ENCODE measurements at places on chromosomes 13 and 19.

DNA sequence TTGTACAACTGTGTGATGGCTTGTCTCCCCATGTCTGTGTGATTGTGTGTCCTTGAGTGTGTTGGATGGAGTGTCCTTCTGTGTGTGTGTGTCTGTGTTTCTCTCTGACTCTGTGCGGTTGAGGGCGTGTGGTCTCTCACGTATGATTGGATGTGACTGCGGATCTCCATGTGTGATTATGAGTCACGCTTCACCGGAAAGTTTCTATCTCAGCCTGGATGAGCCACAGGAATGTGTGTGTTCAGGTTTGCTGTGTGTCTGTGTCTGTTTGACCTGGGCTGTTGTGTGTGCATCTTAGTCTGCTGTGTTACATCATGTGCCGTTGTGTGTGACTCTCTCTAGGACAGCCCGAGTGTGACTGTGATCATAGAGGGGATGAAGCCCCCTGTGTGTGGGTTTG is 15.5 kb upstream of the ZNF835 start:
- no peak for DNase-seq

- no peak for DNase-seq
Observed at GRCh38 chr13:111282425-111282824, 38.0 kb upstream of the TEX29 start.

DNA sequence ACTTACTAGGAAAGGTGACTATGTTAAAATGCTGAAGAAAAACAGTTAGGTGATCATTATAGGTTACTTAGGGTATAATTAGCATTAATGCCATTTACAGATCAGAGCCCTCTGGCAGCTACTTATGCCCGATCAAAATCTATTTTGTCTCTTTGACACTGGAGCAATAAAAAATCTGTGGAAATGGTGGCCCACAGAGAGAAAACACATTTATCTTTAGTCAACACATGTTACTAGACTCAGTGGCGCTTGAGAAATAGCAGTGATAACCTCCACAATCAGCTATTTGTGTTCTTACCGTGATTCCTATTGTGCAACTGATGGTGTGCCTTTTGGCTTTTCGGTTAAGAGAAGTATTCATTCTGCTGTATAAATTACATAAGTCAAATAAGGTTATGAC is 1519.6 kb downstream of the PCDH9 start:
- no peak for DNase-seq

DNA sequence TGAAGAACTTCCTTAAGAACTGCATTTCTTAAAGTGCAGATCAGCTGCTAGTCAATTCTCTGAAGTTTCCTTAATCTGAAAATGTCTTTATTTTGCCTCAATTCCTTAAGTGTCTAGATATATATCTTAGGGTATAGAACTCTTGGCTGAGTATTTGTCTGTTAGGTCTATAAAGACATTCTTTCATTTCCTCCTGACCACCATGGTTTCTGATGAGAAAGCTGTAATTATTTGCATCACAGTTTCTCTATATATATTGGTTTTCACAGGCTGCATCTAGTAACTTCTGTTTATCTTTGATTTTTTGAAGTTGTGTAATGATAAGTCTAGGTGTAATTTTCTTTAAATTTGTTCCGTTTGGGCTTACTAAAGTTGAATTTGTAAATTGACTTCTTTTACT is 15.2 kb downstream of the NDFIP2 start:
- no peak for DNase-seq

DNA sequence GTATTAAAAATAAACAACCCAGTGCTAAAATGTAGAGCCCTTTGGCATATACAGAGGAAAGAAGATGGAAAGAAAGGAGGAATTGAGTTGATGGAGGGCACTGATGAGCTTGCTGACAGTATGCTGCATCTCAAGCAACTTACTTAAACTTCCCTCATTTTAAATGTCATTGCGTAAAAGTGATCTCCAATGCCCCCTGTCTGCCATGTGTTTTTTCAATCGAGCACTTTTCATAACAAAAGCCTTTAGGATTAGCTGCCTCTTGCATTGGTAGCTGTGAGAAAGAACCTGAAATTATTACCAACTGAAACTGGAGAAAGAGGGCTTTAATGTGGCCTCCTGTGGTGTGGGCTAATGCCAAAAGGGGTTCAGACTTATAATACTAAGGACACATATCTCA is 541.6 kb downstream of the SUCLA2 start:
- DNase-seq = no peak

DNA sequence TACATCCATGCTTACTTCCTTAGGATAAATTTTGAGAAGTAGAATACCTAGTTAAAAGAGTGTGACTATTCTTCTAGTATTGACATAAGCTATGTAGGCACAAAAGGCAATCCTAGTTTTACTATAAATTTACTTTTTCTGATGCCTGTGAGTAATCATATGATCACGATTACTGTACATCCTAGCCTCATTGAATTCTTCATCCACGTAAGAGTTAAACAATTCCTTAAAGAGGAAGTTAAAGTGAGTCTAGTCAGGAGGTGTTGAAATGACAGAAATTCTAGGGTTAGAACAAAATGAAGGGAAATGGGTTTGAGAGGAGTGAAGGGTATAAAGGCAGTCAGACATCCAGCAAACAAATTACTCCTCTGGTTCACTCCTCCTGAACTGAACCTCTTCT is at the start of gene ACOD1:
Gene ACOD1 (plus strand): TSS at position 363 of the 400 bp plus-strand sequence. CDS start 48 bp downstream, outside the sequence.
- DNase-seq = no peak

GRCh38 chr13:101915331-101915730 is 462.9 kb downstream of the ITGBL1 start:
- no peak for DNase-seq

- DNase-seq = no peak
Observed at GRCh38 chr13:26257049-26257448, 3.1 kb downstream of the CDK8 start.

DNA sequence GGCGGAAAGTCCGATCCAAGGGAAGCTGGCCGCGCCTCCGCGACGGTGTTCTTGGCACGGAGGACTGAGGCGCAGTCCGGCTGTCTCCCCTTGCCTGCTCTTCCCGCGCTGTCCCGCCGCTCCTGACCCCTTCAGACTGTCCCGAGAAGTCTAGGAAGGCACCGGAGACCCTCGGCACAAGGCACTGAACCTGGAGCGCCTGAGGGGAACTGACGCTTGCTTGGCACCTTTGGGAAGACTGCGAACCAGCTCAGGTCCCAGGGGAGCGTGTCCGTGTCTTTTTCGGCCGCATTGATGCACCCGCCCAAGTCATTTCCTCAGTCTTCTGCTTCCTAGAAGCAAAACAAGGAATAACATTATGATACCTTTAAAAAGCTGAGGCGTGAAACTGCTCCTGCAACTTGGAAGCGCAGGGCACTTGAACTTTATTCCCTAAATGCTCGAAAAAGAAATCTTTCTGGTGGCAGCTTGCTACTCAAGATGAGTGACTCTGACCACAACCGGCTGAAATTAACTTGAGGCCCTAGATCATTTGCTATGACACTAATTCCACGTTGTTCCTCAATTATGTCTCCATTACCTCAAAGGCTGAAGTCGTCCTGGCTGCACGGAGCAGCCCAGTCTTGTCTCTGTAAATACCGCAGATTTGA is 735 bp upstream of the FLT1 start:
- no peak for DNase-seq
